ENCODE measurements at places on chromosomes 13 and 19. TPM values are rescaled to one million over a fixed set of nuclear protein-coding genes. Genes with fewer than 3 reads are reported as not detected.

Gene C19orf81
- total RNA-seq = not detected

Gene NLRP12
- total RNA-seq = not detected

Gene GAS6
- 1.2 TPM for total RNA-seq

Gene LILRA5
- total RNA-seq = not detected

Gene SMG9
- total RNA-seq = 34.3 TPM

Gene NLRP5
- not detected for total RNA-seq

Gene PRODH2
- not detected for total RNA-seq

Gene MIA
- not detected for total RNA-seq

Gene TCF3
- 67.6 TPM for total RNA-seq

Gene SMIM17
- total RNA-seq = not detected

Gene ZNF575
- total RNA-seq = 2.4 TPM

Gene FGF22
- total RNA-seq = 0.97 TPM

Gene C19orf67
- total RNA-seq = not detected

Gene ANKRD24
- 0.83 TPM for total RNA-seq

Gene OLFM4
- total RNA-seq = not detected

Gene TMTC4
- total RNA-seq = 6.6 TPM

Gene PSG7
- total RNA-seq = not detected

Gene UPF3A
- 33.3 TPM for total RNA-seq

Gene DZIP1
- total RNA-seq = not detected

Gene RPS16
- total RNA-seq = 4,447 TPM

Gene BRSK1
- total RNA-seq = 5.2 TPM

Gene PRSS57
- not detected for total RNA-seq

Gene PLEKHF1
- total RNA-seq = 33.7 TPM

Gene OR10H1
- not detected for total RNA-seq

Gene IGFL3
- not detected for total RNA-seq

Gene PCDH17
- not detected for total RNA-seq

Gene NR1H2
- total RNA-seq = 320 TPM

Gene MTIF3
- 13.0 TPM for total RNA-seq

Gene CPB2
- not detected for total RNA-seq

Gene CRB3
- total RNA-seq = 7.8 TPM

Gene PLIN3
- 16.2 TPM for total RNA-seq

Gene ZNF234
- total RNA-seq = 2.2 TPM

Gene ZNF570
- 17.8 TPM for total RNA-seq

Gene DOHH
- 3.4 TPM for total RNA-seq

Gene PEG3
- 0.33 TPM for total RNA-seq

Gene KLK15
- not detected for total RNA-seq

Gene BORCS8
- total RNA-seq = 13.6 TPM
